Activated T-cell treated with anti-CD3 and anti-CD28 coated beads for 48 hours (primary cell): ENCODE measurements at places on chromosomes 7 and 10.

DNA sequence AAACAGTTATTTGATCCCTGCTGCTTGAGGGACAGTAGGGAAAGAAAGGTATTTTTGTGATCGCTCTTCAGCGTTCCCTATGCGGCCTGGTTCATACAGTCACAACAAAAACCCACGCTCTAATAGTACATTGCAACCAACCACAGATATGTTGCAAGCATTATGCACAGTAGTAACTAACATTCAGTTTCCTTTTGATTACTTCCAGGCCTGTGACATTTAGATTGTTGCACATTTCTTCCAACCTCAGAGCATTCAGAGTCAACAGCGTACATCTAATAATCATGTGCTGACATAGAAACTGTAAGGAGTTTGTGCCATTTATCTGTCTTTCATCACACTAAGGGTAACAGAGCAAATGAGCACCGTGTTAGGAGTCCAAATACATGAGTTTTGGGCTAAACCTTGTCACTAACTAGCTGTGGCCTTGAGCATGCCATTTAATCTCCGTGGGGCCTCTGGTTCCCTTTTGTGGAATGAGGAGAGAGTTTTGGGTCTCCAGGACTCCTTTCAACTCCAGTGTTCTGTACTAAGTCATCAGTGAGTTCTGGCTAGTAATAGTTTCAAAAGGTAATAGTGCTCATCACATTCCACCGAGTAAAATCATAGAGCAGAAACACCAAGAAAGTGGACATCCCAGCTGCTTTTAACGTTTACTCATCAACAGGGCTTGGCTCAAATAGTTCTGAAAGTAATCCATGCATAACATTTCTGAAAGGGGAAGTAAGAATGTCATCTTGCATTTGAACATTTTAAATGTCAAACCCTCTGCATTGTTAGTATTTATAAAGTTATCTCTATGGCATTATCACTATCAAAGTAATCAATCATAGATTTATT is 99.0 kb upstream of the FZD1 start:
- no peak for DNase-seq

- no peak for DNase-seq
Observed at GRCh38 chr7:155684543-155684942, 40.1 kb downstream of the RBM33 start.

DNA sequence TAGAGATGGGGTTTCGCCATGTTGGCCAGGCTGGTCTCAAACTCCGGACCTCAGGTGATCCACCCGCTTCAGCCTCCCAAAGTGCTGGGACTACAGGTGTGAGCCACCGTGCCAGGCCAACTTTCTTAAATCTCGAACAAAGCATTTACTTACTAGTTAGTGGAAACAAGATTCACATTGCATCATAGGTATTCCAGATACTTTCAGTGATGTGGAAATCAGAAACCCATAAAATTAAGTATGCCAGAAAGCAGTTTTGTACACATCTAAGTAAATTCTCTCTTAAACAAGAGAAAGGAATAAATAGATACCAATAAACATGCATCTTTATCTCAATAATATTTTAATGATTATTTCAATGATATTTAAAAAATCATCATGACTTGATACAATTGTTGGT is 75.5 kb downstream of the DGKI start:
- no peak for DNase-seq

DNA sequence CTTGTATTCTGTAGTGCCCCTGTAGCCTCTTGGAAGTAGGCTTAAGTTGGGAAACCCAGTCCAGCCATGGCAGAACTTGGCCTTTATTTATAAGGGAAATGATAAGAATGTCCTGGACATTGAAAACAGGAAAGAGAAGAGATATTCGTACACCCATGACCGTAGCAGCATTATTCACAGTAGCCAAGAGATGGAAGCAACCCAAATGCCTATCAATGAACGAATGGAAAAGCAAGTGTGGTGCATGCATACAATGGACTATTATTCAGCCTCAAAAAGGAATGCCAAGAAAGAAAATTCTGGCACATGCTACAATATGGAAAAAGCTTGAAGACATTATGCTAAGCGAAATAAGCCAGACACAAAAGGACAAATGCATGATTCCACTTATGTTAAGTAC is 315.3 kb downstream of the CXCL12 start:
- DNase-seq, result no peak

DNA sequence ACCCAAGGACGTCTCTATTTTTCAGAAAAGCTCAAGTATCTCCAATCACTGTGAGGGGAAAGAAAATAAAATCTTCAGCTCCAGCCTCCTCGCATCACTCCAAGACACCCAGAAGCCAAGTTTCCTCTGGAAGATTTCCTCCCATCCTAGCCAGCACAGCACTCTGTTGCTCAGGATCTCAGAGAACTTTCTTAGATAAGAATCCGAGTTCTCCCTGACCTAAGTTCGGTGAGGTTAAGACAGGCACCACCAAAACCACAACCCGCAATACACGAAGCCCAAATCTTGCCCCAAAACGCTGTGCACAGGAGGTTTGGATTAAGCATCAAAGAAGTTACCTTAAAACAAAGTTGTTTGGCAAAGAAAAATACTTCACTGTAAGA is 4.2 kb downstream of the FAM53B start:
- DNase-seq, result no peak

- no peak for DNase-seq
Observed at GRCh38 chr7:38274927-38275620, 1.6 kb upstream of the TARP start.

DNA sequence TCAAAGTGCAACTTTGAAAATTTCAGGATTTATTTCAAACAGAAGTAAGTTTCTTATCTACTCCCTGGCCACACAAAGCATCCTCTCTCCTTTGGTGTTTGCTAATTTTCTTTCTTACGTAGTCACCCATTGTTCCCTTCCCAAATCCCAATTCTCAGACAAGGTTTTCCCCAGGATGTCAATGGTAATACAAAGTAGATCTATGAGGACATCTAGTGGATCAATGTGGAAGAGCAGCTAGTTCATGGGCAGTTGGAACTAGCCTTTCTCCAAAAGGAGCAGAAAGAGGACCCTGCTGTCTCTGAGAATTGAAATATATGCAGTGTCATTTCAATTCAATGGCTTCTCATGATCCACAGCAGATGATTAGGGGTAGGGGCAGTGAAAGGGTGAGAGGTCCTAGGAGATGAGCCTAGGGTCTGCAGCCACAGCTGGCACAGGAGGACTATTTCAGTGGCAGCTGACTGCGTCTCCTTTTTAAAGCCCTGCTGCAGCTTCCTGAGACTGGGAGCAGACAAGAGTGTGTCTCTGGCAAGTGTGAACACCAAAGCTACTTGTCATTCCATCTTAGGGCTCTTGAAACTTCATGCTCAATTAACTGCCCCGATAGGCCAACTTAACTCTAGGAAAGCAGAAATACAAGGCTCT is 632.6 kb downstream of the KCNMA1 start:
- no peak for DNase-seq

GRCh38 chr10:118957966-118958365 is 71.5 kb upstream of the NANOS1 start:
- DNase-seq, result no peak

DNA sequence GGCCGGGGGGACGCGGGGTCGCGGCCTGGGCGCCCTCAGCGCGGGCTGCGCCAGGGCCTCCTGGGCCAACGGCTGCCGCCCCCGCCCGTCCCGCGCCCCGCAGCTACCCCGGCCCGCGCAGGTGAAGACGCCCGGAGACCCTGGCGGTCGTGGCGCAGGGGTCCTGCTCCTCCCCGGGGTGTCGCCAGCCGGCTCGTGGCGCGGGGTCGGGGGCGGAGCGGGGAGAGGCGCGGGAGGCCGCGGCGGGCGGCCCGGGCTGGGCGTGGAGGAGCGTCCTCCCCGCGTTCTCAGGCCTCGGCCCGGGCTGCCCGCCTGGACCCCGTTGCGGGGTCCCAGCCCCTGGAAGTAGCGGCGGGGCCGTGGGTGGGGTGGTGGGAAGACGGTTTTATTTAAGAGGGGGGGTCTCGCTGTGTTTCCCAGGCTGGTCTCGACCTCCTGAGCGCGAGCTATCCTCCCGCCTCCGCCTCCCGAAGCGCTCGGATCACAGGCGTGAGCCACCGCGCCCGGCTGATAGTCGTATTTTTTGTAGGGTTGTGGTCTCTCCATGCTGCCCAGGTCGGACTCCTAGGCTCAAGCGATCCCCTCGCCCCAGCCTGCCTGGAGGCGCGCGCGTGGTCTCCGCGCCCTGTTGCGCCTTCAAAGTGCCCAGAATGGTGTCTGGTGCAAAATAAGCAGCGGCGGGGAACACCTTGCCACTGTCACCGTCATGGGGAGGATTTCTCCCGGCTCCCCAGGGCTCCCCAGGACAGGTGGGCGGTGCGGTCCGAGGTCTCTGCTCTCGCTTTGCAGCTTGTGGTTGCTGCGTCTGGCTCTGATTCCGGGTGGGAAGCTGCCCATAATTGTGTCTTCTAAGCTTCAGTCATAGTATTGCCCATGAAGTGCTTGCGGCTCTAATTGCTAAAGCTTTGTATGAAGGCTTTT is 15.3 kb upstream of the SUN1 start:
- peak; percentile 49 for DNase-seq

GRCh38 chr7:116210345-116211005 is at the start of gene TES:
Gene TES, plus strand, starts transcription at chr7:116210539. Its CDS starts 169 bp downstream, at chr7:116210708.
- peak; percentile 73 for DNase-seq

DNA sequence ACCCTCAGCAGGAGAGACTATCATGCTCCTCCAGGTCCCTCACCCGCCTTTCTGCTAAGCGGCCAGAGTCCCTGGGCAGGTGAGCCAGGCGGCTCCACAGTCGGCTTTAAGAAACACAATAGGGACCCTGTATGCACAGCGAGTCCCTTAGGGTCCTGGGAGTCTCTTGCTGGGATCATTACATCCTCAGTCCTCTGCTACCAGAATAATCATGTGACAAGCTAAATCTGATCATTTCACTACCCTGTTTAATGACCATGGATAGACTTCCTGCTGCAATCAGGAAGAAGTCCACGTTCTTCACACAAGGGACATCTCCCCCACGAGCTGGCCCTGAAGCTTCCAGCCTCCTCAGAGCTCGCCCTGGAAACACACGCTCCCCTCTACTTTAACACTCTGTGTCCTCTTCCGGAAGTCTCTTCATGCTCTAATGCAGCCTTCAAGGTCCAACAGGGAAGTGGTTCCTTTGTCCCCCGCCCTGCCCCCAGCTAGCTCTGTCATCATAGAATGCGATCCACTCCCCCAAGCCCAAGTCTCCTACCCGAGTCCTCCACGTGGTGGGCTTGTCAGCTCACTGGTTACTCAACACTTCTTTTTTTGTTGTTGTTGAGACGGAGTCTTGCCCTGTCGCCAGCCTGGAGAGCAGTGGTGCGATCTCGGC is 101.5 kb downstream of the RNF216 start:
- no peak for DNase-seq

- no peak for DNase-seq
Observed at GRCh38 chr10:123527151-123527550, 139.0 kb upstream of the GPR26 start.

- DNase-seq, result no peak
Observed at GRCh38 chr10:34885898-34886297, 70.8 kb upstream of the PARD3 start.

GRCh38 chr10:12187321-12187905 is 8.3 kb downstream of the NUDT5 start:
- no peak for DNase-seq

- DNase-seq, result no peak
Observed at GRCh38 chr7:69365651-69366192, 232.6 kb upstream of the AUTS2 start.

GRCh38 chr10:32577448-32577847 is 131.5 kb downstream of the CCDC7 start:
- DNase-seq, result no peak

DNA sequence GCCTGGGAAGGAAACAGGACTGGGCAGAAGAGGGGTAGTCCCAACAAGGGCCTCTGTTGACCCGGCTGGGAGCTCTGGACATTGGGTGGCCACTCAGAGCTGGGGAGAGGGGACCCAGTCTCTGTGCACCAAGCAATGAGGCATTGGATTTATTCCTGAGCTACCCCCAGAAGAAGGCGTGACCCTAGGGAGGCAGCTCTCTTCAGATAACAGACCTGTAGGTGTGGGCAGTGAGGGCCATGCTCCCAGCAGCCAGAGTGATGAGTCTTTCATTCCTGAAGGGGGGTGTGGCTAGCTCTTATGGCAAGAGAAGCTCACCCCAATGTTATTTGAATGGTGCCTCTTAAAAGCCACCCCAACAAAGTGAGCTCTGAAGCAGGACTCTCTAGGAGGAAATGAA is 20.4 kb downstream of the TEX36 start:
- DNase-seq, result no peak

- no peak for DNase-seq
Observed at GRCh38 chr7:14252458-14252857, 263.0 kb upstream of the ETV1 start.

- DNase-seq, result no peak
Observed at GRCh38 chr7:16084370-16084769, 337.0 kb downstream of the CRPPA start.

DNA sequence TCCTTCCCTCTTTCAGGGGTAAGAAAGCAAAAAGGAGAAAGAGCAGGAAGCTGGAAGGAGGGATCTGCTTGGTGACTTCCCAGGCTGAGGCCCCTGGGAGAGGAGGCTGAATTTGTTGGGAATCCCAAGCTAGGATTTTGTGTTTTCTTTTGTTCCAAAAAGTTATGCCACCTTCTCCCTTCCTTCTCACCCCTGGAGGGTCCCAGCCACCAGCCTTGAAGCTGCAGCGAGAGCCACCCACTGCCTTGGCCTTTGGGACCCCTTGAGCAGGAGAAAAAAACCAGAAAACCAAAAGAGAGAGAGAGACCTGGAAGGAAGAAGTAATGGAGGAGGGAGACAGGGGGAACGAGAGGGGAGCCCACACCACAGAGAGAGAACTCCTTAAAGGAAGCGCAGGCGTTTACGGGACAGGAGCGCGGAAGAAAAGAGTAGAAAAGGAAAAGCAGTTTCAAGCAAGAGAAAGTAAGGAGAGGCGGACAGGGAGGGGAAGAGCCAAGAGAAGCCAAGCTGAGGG is 7.2 kb downstream of the VAX1 start:
- no peak for DNase-seq

- DNase-seq, result no peak
Observed at GRCh38 chr7:105149827-105150226, 135.8 kb downstream of the KMT2E start.

- no peak for DNase-seq
Observed at GRCh38 chr10:64156166-64156565, 635.0 kb downstream of the REEP3 start.
